ENCODE measurements at places on chromosomes 4 and X.

- DNase-seq: no peak
Measured at GRCh38 chrX:134174859-134175258, 62.1 kb upstream of the CCDC160 start.

DNA sequence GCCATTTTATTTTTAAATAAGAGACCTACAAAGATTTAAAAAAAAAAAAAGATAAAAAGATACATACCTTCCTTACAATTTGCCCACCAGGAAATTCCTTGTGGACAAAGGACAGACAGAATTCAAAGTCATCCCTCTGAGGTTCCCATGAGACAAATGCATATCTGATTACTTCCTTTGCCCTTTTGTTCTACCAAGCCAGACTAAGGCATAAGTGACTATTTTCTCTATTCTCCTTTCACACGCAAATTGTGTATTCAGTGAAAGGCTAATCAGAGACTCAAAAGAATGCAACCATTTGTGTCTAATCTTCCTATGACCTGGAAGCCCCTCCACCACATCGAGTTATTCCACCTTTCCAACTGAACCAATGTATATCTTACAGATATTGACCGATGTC, 691.7 kb downstream of the FAM133A start:
- no peak for DNase-seq

DNA sequence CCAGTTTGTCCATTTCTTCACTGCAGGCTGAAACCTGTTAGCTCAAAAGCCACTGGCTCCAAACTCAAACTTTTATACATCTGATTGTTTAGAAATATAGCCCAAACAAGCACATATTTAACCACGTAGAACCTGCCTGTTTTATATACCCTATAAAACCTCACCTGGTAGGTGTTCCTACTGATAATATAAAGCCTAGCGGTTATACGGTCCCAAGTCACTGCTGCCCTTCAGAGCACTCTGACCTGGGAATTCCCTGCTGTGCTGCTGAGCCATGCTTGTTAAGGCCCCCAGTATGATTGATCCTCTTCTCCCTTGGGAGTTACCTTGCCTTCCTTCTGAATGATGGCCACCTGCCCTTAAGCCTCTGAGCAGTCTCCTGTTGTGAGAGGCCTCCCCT, 432.8 kb upstream of the LCORL start:
- no peak for DNase-seq

- no peak for DNase-seq
Measured at GRCh38 chrX:105553118-105553517, 269.2 kb upstream of the NRK start.

- no peak for DNase-seq
Measured at GRCh38 chrX:9338986-9339385, 125.9 kb upstream of the TBL1X start.

- peak; percentile 16 for DNase-seq
Measured at GRCh38 chr4:88054901-88055300, 47.5 kb downstream of the PKD2 start.

- no peak for DNase-seq
Measured at GRCh38 chrX:3271834-3272186, 74.6 kb downstream of the MXRA5 start.

- no peak for DNase-seq
Measured at GRCh38 chrX:43552156-43552555, 103.9 kb upstream of the MAOA start.

GRCh38 chr4:121034017-121034416, 38.3 kb downstream of the NDNF start:
- no peak for DNase-seq

- no peak for DNase-seq
Measured at GRCh38 chrX:57367649-57368048, 81.1 kb downstream of the FAAH2 start.

- no peak for DNase-seq
Measured at GRCh38 chr4:40243386-40243948, 46.6 kb downstream of the RHOH start.

DNA sequence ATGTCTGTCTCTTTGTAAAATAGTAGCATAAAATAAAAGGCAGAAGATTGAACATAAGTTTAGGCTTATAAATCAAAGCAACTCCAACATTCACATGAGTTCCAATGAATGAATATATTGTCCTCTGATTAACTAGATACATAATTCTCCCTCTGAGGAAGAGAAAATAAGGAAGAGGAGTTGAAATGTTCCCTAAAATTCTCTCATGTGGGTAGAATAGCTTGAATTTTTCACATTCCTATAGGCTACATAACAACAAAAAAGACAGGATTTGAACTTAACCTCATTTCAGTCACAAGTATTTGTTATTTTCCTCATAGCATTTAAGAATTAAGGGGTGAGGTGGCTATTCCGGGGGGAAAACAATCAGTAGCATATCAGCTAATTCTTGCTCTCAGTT, 462.4 kb upstream of the NDST4 start:
- no peak for DNase-seq

- DNase-seq: no peak
Measured at GRCh38 chrX:67587946-67588624, 44.3 kb downstream of the AR start.

GRCh38 chr4:153521999-153522801, 56.0 kb downstream of the TMEM131L start:
- no peak for DNase-seq

- DNase-seq: no peak
Measured at GRCh38 chr4:72875545-72875944, 194.0 kb downstream of the COX18 start.

DNA sequence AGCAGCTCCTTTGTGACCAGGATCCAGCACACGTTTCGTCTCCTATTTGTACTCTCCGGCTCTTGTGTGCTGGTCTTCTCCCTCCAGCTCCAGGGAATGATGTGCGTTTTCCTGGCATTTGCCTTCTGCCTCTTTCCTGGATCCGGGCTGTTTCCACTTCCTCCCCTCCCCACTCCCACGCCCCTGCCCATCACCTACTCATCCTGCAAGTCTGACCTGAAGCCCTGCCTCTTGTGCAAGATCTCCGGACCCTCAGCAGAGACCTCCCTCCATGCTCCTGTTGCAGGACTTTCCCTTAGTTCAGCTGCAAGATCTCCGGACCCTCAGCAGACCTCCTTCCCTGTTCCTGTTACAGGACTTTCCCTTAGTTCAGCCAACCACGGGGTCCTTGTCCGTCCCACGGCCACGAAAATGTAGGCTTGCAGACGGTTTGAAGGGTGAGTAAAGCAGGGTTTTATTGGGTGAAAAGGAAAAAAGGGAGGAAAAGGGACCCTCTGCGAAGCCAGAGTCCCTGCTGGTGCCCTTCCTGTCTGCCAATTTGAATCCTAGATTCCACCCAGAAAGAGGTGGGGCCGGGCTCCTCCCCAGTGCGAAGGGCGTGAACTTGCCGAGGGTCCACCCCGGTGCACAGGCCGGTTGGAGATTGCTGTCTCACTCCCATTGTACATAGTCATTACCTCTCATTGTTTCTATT, 74.4 kb upstream of the IRF2 start:
- DNase-seq: no peak

DNA sequence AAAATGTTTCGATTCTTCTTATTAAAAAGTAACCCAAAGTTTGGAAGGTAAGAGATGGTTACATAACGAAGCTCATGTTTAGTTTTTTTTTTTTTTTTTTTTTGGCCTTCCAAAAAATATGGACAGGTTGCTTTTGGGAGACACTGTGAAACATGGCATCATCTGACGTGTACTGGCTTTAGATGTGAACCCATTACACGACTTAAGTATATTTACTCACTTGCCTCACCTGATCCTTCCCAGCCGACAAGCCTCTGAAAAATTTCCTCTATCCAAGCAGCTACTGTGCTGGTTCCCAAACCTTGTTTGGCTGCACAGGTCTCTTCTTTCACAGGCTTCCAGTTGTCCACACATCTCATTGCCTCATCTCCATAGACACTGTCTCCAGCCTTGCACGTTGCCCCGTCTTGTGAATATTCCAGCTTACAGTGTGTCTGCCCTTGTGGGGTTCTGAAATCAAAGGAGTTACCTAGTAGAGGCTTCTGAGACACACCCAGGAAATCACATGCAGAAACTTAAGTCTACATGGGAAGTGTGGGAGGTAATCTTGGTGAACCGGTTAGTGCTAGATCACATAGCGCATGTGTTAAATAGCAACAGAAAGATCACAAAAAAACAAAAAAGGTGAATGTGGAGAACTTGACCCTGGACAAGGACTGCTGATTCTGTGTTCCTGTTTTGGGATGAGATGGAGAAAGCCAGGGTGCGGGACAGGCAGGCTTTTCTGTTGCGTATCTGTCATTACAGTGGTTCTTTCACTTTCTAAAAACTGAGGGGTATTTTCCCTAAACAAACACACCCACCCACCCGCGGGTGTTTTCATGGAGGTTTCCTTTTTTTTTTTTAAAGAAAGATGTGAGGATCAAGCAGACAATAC, 328.6 kb downstream of the ARHGAP10 start:
- no peak for DNase-seq

DNA sequence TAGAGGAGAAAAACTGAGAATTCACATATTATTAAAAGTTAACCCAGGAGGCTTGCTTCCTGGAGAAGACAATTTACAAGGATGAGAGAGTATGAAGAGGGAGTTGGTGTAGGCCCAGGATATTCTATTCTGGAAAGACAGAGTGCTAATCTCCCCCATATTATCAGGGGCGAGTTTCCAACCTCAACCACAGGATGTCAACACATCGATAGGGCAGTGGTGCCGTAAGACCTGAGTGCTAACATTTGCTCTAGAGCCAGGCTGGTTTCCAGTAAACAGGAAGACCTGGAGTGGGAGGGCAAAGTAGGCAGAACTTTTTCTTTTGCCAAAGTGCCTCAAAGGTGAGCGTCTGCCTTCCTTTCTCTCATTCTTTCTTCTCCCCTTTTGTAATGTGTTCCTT, 2.8 kb upstream of the AWAT1 start:
- DNase-seq: no peak

- peak; percentile 4 for DNase-seq
Measured at GRCh38 chrX:22952010-22952409, 47.8 kb upstream of the DDX53 start.

DNA sequence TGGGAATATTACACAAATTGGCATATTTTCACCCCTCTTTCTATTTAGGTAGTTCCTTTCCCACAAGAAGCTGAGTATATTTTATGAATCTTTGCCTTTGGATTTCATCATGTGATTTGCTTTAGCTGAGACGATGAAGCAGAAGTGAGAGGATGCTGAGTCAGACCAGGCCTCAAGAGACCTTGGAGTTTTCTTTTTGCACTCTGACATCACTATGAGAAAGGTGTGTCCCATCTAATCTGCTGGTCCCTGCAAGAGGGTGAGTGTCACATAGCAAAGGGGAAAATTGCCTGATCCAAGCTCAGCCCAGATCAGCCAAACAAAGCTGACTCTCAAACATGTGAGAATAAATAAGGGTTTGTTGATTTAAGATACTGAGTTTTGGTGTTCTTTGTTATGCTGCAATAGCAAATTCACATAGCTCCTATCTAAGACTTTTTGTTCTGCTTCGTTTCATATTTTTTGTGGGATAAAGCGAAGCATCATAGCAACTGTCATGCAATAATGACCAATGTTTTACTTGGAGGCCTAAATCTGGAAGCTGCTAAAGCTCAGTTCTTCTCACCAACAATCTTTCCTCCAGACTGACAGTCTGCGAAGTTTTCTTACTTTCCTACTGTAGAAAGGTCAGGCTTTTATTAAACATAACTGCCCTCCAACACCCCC, 176.9 kb downstream of the PDHA2 start:
- no peak for DNase-seq

GRCh38 chr4:167196344-167197012, 37.8 kb downstream of the SPOCK3 start:
- no peak for DNase-seq

GRCh38 chrX:56943264-56943663, 52.1 kb downstream of the SPIN3 start:
- no peak for DNase-seq

GRCh38 chr4:176616151-176616550, 176.6 kb downstream of the VEGFC start:
- no peak for DNase-seq

DNA sequence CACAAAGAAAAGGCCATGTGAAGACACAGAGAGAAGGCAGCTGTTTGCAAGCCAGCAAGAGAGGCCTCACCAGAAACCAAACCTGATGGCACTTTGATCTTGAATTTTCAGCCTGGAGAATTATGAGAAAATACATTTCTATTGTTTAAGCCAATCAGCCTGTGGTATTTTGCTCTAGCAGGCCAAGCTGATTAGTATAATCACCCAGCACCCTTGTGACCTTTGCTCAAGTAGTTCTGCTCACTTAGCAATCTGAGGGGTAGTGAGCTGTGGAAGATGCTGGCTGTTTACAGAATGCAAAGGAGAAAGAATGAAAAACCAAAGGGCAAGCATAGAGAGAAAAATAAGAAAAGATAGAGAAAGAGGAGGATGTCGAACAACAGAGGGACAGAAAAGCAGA, 396.4 kb upstream of the BOD1L1 start:
- no peak for DNase-seq

- DNase-seq: no peak
Measured at GRCh38 chr4:6681191-6681590, 12.5 kb upstream of the S100P start.

GRCh38 chrX:15761564-15762191, 23.6 kb downstream of the CA5B start:
- DNase-seq: peak; percentile 53

DNA sequence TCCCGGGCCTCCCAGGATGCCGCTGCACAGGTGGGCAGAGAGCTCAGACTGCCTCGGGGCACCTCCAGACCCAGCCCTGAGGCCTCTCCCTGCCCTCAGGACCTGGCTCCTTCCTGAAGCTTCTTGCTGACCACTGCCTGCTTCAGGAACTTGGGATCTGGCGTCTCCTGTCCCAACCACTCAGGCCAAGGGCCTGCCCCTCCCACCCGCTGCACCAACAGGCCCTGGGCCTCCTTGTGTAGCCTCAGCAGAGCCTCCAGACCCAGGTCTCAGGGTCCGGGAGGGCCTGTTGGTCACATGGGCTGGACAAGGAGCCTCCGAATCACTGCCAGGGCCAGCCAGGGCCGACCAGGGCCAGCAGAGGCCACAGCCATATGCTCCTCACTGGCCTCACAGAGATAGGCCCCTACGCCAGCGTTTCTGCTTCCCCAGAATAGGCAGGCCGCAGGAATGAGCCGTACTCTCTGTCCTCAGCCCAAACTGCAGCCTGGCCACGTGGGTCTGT, 2.8 kb downstream of the MXD4 start:
- DNase-seq: no peak

- no peak for DNase-seq
Measured at GRCh38 chr4:47652092-47652491, 167.0 kb downstream of the ATP10D start.

DNA sequence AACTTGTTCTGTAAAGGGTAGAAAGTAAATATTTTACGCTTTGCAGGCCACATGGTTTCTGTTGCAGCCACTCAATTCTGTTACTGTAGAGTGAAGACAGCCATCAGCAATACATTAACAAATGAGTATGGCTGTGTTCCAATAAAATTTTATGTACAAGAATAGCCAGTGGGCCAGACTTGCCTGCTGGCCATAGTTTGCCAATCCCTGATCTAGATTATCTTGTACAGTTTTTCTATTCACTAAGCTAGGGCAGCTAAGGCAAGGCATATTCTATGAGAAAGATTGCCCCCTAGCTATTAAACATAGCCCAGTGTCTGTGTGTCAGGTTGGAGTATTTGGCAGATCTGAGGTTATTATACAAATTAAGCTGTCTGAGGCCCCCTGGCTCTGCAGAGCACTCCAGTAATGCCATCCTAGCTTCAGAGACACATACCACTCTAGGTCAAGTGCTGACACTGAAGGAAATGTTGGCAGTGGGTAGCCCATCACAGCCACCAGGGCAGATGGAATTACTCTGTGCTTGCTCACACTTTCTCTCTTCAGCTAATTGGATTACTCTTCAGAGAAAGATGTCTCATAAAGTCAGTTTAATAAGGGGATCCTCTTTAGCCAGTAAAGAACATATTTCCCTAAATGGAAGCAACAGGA, 40.7 kb downstream of the MTTP start:
- no peak for DNase-seq
